ENCODE measurements at places on chromosomes 12 and 14.

DNA sequence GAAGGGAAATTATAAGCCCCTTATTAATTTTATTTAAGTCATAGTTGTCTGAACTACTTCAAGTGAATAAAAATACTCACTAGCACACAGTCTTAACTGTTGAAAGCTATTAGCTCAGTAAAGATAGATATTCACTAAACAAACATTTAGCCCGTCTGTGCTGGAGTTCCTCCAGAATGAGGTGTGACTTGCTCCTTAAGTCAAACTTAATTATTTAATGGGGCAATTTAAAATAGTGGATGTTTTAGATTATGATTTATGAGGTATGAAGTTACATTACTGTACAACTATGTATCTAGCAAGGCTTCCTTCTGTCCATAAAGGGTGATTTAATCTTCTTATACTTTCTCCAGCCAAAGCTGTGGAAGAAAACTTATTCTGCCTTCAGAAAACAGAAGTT is 414.0 kb upstream of the FLRT2 start:
- DNase-seq = no peak

DNA sequence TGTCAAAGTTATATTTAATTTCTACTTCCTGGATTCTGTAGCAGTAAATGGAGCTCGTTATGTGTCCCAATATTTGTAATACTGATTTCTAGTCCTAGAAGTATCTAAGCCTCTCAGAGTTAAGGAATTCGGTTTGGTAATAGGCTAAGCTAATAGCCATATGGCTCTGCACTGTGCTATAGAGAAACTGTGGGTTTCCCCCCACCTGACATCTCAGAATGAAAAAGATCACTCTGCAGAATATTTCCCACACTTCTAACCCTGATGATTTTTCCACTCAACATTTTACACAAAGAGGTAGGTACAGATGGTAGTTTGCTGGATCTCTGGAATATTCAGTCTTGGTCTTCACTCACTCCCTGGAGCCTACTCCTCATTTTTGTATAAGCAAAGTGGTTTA is 71.2 kb downstream of the BORCS5 start:
- DNase-seq = no peak

GRCh38 chr14:21343035-21343794 is 40.6 kb downstream of the SUPT16H start:
- DNase-seq = no peak

DNA sequence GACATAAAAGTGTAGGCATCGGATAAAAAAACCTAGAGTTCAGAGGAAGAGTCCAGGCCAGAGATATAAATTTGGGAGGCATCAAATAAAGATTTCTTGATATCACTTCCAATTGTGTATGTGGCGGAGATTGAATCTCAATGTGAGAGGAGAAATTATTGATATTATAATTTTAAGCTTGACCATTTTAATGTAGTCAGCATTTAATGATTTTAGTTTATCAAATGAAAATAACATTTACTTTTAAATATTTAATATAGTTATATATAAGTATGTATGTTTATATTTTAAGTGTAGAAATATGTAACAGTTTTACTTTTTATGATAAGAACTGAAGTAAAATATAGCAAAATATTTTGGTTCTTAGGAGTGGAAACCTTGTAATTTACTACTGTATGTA is 48.7 kb downstream of the WASHC4 start:
- DNase-seq = no peak

- no peak for DNase-seq
These were observed 54.1 kb upstream of the PLBD1 start for GRCh38 chr12:14621826-14622225.

GRCh38 chr14:87079416-87079815 is 913.6 kb downstream of the GALC start:
- DNase-seq = no peak

GRCh38 chr12:57470286-57470969 is 9.2 kb downstream of the ARHGAP9 start:
- no peak for DNase-seq

DNA sequence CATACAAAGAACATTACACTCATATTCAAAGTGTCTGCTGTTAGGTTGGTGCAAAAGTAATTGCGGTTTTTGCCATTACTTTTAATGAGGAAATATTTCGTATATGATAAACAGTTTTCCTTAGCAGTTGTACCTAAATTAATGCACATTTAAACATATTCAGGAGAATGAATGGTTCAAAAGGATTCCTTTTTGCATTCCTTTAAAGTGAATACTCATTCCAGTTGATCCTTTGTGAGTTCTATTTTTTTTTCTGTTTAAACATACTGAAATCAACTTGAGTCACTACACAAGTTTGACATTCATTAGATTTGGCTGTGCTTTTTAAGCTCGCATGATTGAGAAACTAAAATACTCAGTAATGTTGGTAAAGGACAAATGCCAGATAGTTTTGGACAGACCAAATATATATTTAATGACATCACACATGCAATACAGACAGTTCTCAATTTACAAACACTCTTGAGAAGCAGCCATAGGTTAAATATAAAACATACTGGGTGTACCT is 13.8 kb upstream of the SLC38A2 start:
- no peak for DNase-seq

DNA sequence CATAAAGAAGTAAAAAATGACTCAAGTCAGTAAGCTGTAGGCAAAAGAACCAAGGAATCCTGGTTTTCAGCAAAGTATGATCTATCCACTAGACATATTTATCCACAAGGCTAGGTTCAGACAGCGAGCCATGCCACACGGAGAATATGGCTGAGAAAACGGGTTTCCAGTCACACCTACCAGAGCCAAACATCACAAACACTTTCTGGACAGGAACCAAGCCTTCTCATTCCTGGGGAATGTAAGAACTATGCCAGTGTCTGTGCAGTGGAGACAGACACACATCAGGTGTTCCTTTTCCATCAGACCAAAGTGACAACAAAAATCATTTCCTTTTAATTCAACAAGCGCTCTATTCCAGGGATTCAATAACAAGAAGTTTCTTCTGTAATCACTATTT is 41.1 kb downstream of the AREL1 start:
- DNase-seq = no peak

- DNase-seq = no peak
These were observed 11.5 kb upstream of the C14orf132 start for GRCh38 chr14:96027431-96028355.

GRCh38 chr14:23483236-23483854 is 13.8 kb downstream of the NGDN start:
- no peak for DNase-seq

DNA sequence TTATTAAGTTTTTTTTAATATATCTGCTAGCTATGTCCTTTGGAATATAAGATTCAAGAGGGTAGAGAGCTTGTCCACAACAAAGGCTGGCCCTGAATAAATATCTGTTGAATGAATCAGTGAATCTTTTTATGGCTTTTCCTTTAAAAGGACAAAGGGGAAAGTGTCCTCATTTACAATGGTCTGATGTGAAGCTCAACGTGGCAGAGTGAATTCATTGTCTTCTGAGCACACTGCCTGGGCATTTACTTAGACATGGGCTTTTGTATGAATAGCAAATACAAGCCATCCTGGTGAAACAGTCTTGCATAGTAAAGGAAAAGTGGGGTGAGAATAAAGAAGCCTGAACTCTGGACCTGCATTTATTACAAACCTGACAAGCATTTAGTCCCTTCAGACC is 201.2 kb downstream of the NELL2 start:
- no peak for DNase-seq

DNA sequence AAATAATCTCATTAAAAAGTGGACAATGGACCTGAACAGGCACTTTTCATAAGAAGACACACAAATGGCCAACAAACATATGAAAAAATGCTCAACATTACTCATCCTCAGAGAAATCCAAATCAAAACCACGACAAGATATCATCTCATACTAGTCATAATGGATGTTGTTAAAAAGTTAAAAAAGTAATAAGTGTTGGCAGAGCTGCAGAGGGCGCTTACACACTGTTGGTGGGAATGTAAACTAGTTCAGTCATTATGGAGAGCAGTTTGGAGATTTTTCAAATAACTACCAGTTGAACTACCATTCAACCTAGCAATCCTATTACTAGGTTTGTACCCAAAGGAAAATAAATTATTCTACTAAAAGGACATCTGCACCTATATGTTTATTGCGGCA is 47.2 kb downstream of the FOXG1 start:
- no peak for DNase-seq

- DNase-seq = peak; percentile 41
These were observed 67.4 kb downstream of the LGMN start for GRCh38 chr14:92680781-92681650.

- peak; percentile 10 for DNase-seq
These were observed 20.5 kb upstream of the ITPR2 start for GRCh38 chr12:26853303-26854030.

DNA sequence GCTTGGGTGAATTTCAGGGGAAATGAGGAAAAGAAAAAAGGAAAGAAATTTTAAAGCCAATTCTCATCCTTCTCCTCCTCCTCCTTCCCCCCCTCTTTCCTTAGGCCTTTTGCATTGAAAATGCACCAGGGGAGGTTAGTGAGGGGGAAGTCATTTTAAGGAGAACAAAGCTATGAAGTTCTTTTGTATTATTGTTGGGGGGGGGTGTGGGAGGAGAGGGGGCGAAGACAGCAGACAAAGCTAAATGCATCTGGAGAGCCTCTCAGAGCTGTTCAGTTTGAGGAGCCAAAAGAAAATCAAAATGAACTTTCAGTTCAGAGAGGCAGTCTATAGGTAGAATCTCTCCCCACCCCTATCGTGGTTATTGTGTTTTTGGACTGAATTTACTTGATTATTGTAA is 1.9 kb downstream of the HOXC4 start:
- no peak for DNase-seq

- DNase-seq = no peak
These were observed 379.8 kb downstream of the DPF3 start for GRCh38 chr14:72513965-72514659.

GRCh38 chr12:65656891-65657351 is 167.4 kb upstream of the HMGA2 start:
- DNase-seq = no peak

- DNase-seq = no peak
These were observed 181.1 kb upstream of the HIF1A start for GRCh38 chr14:61513986-61514830.

DNA sequence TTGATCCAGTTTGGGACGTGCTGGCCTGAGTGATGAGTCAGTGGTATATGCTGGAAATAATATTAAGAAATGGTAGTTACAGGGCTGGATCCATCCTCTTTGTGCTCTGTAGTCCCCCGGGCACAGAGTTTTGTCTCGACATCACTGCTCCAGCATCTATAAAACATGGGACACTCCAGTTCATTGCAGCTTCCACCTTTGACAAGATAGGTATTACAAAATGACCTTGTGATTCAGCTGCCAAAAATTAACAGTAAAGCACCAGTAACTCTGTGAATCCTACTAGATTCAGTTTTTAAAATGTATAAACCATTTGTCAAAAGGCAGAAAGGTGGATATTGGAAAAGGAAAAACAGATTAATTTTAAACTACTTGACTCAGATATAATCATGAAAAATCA is 14.6 kb upstream of the GNG2 start:
- DNase-seq = no peak

DNA sequence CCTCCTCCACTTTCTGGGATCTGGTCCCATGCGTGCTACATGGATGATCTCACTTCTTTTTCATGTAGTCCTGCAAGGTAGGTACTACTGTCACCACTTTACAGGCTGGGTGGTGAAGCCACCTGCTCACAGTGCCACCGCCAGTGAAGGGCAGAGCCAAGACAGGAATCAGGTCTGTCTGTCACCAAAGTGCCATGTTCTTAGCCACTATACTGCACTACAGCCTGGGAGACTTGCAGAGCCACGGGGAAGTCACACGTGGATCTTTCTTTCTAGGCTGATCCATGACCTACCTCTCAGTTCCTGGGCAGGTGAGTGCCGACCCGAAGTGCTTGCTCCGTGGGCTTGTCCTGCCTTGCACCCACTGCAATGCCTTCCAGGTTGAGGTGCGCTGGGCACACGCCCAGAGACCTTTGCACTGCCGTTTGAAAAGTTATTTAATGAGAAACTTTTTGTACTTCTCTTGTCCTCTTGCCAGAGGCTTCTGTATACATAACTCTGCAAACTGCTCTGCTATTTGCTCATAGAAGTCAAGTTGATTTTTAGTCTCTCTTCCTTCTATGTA is 19.7 kb upstream of the CLMN start:
- no peak for DNase-seq

DNA sequence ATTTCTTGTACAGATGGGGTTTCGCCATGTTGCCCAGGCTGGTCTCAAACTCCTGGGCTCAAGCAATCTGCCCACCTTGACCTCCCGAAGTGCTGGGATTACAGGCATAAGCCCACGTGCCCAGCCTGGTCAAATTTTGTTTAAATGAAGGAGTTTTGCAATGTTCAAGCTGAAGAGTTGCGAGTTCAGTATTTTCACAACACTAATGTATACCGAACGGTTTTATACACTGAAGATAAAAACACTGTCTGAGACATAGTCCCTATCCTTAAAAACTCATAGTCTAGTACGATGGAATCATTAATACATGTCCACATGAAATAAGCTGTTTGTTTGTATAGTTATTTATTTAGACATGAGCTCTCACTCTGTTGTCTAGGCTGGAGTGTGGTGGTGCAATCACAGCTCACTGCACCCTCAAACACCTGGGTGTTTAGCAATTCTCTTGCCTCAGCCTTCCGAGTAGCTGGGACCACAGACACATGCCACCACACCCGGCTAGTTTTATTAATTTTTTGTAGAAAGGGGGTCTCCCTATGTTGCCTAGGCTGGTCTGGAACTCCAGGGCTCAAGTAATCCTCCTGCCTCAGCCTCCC is 15.4 kb downstream of the TRAPPC6B start:
- DNase-seq = no peak

GRCh38 chr14:56816574-56817391 is 6.5 kb upstream of the OTX2 start:
- DNase-seq = no peak

DNA sequence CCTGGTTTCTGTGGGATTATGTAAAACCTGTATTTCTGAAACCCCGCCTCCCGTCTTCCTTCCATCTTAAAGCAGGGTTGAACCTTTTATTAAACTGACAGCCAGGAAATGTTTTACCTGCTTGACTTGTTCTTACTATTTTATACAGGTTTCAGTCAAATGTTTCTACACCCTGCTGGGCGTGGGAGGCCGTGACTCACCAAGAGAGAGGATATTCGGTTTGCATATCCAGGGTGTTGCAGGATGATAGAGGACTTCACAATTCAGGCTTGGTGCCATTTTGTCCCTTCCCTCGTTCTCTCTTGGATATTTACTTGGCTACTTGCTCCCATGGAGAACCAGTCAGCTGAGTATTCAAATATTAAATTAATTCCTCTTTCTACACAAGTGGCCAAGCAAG is 69.7 kb downstream of the ARF6 start:
- DNase-seq = no peak

- DNase-seq = no peak
These were observed 4.1 kb downstream of the OTX2 start for GRCh38 chr14:56805992-56806727.

- no peak for DNase-seq
These were observed 175.8 kb downstream of the ATP23 start for GRCh38 chr12:58117201-58117600.

DNA sequence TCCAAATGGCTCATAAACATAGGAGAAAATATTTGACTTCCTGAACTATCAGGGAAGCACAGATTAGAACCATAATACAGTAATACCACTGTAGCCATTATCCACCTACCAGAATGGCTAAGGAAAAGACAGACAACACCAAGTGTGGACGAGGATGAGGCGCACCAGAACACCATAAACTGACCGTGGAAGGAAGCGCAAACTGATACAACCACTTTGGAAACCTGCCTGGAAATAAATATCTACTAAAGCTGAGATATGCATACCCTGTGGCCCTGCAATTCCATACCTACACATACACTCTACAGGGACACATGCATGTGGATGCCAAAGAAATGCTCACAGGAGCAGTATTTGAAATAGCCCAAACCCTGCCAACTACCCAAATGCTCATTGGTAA is 60.3 kb downstream of the RBM19 start:
- no peak for DNase-seq

GRCh38 chr12:64145226-64145625 is 76.9 kb downstream of the KICS2 start:
- no peak for DNase-seq
